ENCODE measurements at places on chromosomes 7 and 10. TPM values are rescaled to one million over a fixed set of nuclear protein-coding genes. Genes with fewer than 3 reads are reported as not detected.

HOXA10 gene
- total RNA-seq, result not detected

HDAC9 gene
- total RNA-seq, result 0.48 TPM

CYP26C1 gene
- total RNA-seq, result not detected

CYREN gene
- 50.1 TPM for total RNA-seq

HK1 gene
- 197 TPM for total RNA-seq

MKX gene
- not detected for total RNA-seq

AFAP1L2 gene
- 3.5 TPM for total RNA-seq

INMT gene
- not detected for total RNA-seq

PLPP4 gene
- total RNA-seq, result not detected

FAM25A gene
- total RNA-seq, result not detected

LANCL2 gene
- 8.6 TPM for total RNA-seq

THSD7A gene
- not detected for total RNA-seq

GPNMB gene
- total RNA-seq, result 0.59 TPM

NPSR1 gene
- total RNA-seq, result not detected

SEMA3C gene
- total RNA-seq, result not detected

ATOH7 gene
- total RNA-seq, result not detected

SLC25A28 gene
- 45.0 TPM for total RNA-seq

ARHGAP12 gene
- total RNA-seq, result 2.7 TPM

CACNB2 gene
- 1.6 TPM for total RNA-seq

ERCC6 gene
- 26.2 TPM for total RNA-seq

TUBAL3 gene
- total RNA-seq, result not detected

PILRA gene
- total RNA-seq, result 12.3 TPM

EMX2 gene
- not detected for total RNA-seq

AMPH gene
- 0.14 TPM for total RNA-seq

GPR85 gene
- total RNA-seq, result not detected

SNX13 gene
- total RNA-seq, result 21.9 TPM

CLDN4 gene
- not detected for total RNA-seq

NPFFR1 gene
- not detected for total RNA-seq

NEUROG3 gene
- not detected for total RNA-seq

EPHA1 gene
- 0.34 TPM for total RNA-seq

MYH16 gene
- not detected for total RNA-seq

GOLGA7B gene
- total RNA-seq, result 0.34 TPM

RBM20 gene
- not detected for total RNA-seq

LIPM gene
- not detected for total RNA-seq

TMEM176A gene
- not detected for total RNA-seq

ANKRD61 gene
- total RNA-seq, result 0.25 TPM

ARHGEF5 gene
- total RNA-seq, result 10.8 TPM

MUC3A gene
- 0.11 TPM for total RNA-seq

ZNF277 gene
- 13.0 TPM for total RNA-seq

SFMBT2 gene
- total RNA-seq, result 27.7 TPM

SLC18A3 gene
- total RNA-seq, result 0.32 TPM

ABCB1 gene
- total RNA-seq, result 1.9 TPM

SLC16A12 gene
- total RNA-seq, result not detected

ZNF25 gene
- 9.0 TPM for total RNA-seq

CPA4 gene
- total RNA-seq, result not detected

CALCR gene
- not detected for total RNA-seq

EFCAB10 gene
- total RNA-seq, result not detected

NANOS1 gene
- 0.90 TPM for total RNA-seq

HEPACAM2 gene
- total RNA-seq, result not detected

PIP4K2A gene
- total RNA-seq, result 105 TPM

OPN4 gene
- not detected for total RNA-seq

KCNH2 gene
- 0.41 TPM for total RNA-seq

Data from activated T-helper 2 cell treated with anti-CD3 and anti-CD28 coated beads, Interferon-gamma antibody, Interleukin-2, Interleukin-4, amounts not matched to agents 10 μg/mL and 5 μg/mL and 100 μg/mL, durations not matched to agents 14 hours and 24 hours and 36 hours (primary cell).